GM19239 (cell line): ENCODE measurements at places on chromosomes 11 and 22.

GRCh38 chr11:74522776-74523175 is 29.3 kb upstream of the LIPT2 start:
- no peak for DNase-seq

- DNase-seq: no peak
Measured at GRCh38 chr11:20017320-20017719, 143.0 kb downstream of the DBX1 start.

DNA sequence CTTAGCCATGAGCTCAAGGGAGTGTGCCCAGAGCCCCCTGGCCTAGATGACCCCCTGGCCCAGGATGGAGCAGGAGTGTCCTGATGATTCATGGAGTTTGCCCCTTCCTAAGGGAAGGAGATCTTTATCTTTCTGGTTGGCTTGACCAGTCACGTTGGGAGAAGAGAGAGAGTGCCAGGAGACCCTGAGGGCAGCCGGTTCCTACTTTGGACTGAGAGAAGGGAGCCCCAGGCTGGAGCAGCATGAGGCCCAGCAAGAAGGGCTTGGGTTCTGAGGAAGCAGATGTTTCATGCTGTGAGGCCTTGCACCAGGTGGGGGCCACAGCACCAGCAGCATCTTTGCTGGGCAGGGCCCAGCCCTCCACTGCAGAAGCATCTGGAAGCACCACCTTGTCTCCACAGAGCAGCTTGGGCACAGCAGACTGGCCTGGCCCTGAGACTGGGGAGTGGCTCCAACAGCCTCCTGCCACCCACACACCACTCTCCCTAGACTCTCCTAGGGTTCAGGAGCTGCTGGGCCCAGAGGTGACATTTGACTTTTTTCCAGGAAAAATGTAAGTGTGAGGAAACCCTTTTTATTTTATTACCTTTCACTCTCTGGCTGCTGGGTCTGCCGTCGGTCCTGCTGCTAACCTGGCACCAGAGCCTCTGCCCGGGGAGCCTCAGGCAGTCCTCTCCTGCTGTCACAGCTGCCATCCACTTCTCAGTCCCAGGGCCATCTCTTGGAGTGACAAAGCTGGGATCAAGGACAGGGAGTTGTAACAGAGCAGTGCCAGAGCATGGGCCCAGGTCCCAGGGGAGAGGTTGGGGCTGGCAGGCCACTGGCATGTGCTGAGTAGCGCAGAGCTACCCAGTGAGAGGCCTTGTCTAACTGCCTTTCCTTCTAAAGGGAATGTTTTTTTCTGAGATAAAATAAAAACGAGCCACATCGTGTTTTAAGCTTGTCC is 14.3 kb downstream of the ADORA2A start:
- no peak for DNase-seq

DNA sequence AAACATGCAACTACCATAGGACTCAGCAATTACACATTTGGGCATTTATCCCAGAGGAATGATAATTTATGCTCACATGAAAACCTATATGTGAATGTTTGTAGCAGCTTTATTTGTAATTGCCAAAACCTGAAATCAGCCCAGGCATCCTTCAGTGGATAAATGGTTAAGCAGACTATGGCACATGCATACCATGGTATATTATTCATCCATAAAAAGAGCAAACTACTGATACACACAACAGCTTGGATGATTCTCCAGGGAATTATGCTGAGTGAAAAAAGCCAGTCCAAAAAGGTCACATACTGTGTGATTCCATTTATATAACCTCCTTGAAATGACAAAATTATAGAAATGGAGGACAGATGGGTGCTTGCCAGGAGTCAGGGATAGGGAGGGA is 86.7 kb downstream of the ALX4 start:
- DNase-seq: no peak

DNA sequence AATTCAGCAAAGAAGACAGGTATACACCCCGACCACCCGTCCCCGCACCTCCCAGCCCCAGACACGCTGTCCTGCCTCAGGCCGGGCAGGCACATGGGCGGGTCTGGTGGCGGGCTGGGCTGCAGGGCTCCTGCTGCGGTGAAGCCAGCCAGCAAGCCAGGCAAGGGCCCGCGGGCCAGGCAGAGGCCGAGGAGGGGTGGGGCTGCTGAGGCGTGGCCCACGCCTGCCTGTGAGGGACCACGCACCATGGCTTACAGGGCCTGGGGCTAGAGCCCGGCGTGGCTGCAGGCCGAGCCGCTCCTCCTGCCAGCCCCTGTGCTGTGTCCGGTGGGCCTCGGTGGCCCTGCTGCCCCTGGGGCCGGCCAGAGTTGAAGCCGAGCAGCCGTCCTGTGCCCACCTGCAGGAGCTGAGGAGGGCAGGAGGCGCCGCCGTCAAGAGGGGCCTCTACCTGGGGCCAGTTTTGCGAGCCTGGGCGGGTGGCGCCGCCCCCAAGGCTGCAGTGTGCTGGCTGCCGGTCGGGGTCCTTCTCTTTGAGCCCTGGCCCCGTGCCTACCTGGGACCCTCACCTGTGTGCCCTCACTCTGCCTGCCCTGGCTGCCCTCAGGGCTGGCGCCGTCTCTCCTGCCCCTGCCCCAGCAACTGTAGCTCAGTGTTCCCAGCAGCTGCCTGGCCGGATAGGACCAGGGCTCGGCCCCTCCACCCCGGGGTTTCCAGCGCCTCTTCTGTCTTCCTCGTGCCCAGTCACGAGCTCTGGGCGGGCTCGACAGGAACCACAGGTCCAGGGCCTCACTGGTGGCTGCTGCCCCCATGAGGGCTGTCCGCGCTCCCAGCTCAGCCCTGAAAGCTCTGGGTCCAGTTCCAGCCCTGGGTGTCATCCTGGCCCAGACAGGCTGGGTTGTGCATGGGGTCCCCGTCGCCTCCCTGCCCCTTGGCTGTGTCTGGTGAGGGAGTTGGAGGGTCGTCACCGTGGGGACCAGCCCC is 38.4 kb downstream of the MOB2 start:
- no peak for DNase-seq
